ENCODE measurements at places on chromosomes 13 and 19. TPM values are rescaled to one million over a fixed set of nuclear protein-coding genes. Genes with fewer than 3 reads are reported as not detected.

GRCh38 chr19:869245-870177 lies 10.0 kb downstream of the CFD start:
- no peaks in the 10 kb centered on the region for H3K27me3 ChIP-seq
- H3K4me1 ChIP-seq: peaks cover 22% of the 10 kb centered on the region
- H3K36me3 ChIP-seq: no peaks in the 10 kb centered on the region
- no peak overlapping the region for H3K27ac ChIP-seq
- no peak overlapping the region for H3K4me3 ChIP-seq
- DNase-seq: no peak

RAB20 gene
- 24.7 TPM for total RNA-seq

DNA sequence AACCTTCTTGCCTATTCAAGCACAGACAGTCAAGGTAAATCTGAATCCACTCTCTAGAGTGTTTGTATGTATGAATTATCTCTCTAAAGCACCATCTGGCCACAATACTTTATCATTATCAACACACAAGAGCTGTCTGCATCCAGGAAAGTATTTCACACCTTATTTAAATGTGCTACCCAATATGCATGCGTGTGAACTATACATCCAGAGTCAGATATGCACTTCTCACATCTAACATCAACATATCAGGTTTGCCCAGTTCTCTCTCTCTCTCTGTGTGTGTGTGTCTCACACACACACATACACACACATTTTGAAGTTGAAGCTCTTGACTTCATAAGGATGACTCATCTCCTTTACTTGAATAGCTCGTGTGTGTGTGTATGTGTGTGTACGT lies 697.5 kb upstream of the PCDH20 start:
- H3K27me3 ChIP-seq: no peaks in the 10 kb centered on the region
- H3K36me3 ChIP-seq: no peaks in the 10 kb centered on the region
- no peak for DNase-seq

SHANK1 gene
- total RNA-seq: 3.9 TPM

ZNF296 gene
- total RNA-seq: 6.8 TPM

- H3K36me3 ChIP-seq: no peaks in the 10 kb centered on the region
- H3K4me3 ChIP-seq: no peak overlapping the region
- DNase-seq: no peak
- H3K27ac ChIP-seq: no peak overlapping the region
- no peaks in the 10 kb centered on the region for H3K27me3 ChIP-seq
- H3K4me1 ChIP-seq: no peaks in the 10 kb centered on the region
Observed at GRCh38 chr13:60150538-60150937, 13.2 kb downstream of the DIAPH3 start.

ILF3 gene
- total RNA-seq: 675 TPM

DNA sequence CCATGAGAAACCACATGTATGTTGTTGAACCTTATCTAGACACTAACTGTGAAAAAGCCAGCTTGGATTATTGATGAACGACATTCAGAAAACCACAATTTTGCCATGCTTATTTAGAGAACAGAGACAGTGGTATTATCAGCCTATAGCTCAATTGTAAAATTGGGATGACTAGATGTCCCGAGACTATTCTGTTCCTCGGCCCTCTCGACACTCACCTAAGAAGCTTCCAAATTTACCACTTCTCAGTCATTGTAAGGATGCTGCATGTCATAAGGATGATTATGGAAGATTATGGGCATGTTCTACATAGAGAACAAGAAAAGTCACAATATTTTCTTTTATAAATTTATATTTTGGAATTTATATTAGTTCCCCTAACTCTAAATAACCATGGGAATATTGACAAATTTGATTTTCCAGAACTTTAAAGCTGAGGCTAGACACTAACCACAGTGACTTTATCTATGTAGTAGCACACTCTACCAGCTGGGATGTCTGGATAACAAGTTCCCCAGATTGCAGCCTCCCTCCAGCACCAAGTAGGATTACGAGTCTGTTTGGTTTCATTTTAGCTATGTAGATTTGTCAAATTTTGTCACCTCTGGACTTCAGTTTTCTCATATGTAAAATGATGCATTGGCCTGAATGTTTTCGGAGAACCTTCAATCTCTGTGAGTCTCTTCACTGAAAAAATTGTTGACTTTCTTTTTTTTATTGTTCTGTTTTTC lies 513.6 kb downstream of the IRS2 start:
- H3K4me3 ChIP-seq: peak overlapping the region; percentile 9
- DNase-seq: no peak
- H3K4me1 ChIP-seq: peaks cover 7% of the 10 kb centered on the region
- H3K27me3 ChIP-seq: no peaks in the 10 kb centered on the region
